ENCODE measurements at places on chromosomes 3 and 15.

DNA sequence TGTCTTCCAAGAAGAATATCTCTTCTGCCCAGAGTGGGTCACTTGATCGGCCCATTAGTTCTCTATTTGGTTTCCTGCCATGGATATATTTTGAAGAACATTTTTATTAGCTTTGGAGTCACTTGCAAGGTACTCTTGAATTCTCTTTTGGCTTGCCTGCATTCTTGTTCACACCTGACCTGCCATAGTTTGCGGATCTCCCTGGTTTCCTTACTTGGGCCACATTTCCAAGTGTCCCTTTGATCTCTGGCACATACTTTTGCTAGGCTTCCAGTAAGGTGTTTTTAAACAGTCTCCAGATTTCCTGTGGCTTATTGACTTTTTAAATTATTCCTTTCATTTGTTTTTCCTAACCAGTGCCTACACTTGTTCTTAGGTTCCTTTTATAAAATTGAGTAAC lies 488.5 kb upstream of the MDFIC2 start:
- no peak for DNase-seq

DNA sequence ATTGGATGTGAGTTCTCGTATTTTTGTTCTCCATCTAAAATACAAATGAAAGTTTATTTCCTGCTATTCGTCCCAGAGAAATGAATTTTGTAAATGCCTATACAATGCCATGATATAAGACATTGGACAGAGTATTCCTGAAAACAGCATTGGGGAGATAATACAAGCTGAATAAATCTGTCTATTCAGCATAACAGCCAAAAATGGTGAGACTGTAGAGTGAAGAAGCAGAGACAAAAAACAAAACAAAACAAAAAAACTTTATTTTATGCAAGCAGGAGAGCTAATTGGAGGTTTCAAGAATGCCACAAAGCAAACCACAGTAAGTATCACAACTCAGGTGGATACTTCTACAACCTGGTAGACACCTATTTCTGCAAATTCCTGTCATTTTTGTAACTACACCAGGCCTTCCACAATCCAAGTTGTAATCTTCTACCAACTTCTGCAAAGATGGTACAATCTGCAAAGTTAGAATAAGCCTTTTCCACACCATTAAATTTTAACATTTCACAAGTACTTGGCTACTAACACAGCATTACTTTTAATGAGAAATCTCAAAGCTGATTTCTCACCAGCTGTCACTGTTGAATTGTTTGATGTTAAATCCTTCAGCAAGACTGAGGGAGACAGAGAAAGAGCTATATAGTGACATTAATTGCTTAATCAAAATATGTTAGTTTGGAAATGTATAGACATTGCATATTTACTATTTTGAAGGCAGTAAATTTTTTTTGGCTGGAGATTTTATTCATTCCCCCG lies 163.1 kb downstream of the CLSTN2 start:
- DNase-seq = peak; percentile 40

GRCh38 chr15:95044745-95045417 lies 813.5 kb downstream of the MCTP2 start:
- DNase-seq = no peak

- peak; percentile 65 for DNase-seq
Observed at GRCh38 chr3:120203016-120203415, 82.0 kb downstream of the GPR156 start.

DNA sequence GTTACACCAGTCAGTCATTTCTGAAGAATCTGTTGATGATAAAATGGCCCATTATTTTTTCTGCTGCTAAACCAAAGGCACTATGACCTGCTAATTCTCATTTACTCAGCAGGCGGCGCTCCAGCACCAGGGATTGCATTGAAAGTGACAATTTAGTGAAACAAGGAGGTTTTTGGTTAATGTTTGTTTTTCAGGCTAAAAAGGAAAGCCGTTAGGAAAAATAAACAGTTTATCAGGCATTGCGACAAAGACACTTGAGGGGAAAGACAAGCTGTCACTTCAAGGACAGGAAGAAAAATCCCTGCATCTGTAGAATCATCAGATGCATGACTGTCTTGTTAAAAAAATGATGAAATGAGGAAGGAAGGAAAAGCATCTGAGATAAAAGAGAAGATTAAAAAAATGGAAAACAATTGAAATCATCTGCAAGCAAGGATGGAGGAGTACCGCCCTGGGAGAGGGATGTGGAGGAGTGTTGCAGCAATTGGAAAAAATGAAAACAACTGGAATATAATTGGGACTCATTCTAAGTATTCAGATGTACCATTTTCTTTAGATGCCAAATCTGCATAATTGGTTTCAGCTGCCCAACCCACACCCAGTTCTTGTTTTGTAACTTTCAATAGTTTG lies 54.0 kb downstream of the NR1D2 start:
- peak; percentile 49 for DNase-seq

DNA sequence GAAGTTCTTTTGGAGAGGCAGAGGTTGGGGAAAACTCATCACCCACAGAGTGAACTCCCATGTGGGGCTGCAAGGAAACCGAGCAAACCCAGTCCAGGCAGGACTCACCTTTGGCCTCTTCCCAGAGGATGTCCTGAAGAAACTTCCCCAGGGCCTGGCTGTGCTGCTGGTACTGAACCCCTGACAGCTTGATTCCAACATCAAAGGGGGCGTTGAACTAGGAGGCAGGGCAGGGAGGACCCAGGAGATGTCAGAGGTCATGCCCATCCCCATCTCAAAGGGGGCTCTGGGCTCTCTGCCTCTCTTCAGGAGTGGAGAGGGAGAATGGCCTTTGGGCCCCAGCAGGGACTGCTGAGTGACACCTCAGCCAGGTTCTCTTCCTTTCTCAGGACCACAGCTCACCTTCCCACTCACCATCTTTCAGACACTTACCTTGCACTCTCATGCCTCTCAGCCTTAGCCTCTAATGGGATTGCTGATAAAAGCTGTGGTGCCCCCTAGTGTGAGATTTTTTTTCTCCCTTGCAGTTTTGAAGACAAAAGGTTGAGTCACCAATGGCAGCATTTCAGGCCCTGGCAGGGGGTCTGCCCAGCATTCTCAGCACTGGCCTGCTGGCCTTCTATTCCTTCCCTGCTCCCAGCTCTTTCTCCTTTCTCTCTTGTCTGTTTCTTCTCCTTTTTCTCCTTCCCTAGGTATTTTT lies 6.0 kb downstream of the GHRL start:
- DNase-seq = no peak

GRCh38 chr3:145286937-145287336 lies 874.0 kb downstream of the PLOD2 start:
- DNase-seq = no peak

Data from NCI-H82 (cell line).